ENCODE measurements at places on chromosomes 16 and 17.

DNA sequence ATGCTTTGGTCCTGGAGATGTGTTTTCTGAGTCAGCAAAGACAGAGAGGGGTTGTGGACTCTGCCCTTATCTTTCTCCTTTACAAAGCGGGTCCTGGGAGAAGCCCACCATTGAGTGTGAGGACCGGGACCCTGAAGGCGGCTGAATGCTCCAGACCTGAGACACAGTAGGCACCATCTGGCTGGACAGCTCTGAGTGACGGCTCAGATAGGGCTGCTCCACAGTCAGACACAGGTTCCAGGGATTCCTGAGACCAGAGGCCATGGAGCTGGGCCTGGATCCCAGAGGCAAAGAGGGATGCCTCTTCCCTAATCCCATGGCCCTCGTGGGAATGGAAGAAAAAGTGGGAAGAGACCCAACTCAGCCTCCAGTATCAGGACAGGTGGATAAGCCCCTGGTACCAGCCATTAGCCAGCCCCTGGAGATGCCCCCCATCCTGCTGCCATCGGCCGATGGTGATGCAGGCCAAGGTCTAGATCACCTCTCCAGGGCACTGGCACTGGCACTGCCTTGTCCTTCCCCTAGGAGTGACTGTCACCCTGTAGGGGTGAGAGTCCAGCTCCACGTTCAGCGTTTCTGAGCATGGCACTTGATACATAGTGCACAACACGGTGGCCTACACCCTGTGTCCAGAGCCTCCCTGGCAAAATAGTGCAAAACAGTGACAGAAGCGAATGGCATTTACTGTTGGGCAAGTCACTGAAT, 4.7 kb downstream of the MMP15 start:
- DNase-seq = no peak

DNA sequence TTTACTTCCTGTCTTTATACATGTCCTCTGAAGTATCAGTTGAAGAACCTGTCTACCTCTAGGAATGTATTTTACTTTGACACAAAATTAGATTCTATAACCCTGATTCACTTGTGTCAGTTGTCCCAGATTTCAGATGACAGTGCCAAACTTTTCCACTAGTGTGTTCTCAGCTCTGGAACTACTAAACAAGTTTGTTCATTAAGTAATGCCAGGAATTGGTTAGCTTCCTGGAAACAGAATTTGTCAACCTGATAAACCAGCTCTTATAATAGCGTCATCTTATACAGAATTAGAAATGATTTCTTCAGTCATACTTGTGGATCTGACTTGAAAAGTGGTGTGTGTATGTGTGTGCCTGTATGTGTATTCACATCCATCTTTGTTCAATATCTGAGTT, 7.4 kb downstream of the MAP3K3 start:
- DNase-seq = no peak

- no peak for DNase-seq
Measured at GRCh38 chr16:12553191-12553590, 250.5 kb downstream of the CPPED1 start.

GRCh38 chr16:69880640-69881133, 70.4 kb upstream of the CLEC18A start:
- DNase-seq = peak; percentile 31

All from HCEC 1CT (cell line).